ENCODE measurements at places on chromosomes 5 and 9.

DNA sequence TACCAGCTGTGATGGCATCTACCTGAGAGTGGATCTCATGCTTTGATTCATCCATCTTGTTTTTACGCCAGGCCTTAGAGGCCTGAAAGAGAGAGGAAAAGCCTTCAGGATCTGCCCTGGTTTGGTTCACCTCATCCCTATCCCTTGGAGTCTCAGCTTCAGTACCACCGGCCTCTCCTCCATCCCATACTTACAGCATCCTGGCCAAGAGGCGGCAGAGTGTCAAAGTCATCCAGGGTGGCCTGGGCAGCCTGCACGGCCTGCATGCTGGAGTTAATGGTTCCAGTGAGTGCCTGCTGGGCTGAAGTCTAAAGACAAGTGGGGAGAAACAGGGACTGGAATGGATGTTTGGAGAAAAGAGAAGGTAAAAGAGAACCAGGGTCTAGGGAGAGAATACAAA, 12.4 kb downstream of the TLN1 start:
- no peak for DNase-seq

- no peak for DNase-seq
These were observed 215.1 kb upstream of the TRIM32 start for GRCh38 chr9:116471944-116472506.

DNA sequence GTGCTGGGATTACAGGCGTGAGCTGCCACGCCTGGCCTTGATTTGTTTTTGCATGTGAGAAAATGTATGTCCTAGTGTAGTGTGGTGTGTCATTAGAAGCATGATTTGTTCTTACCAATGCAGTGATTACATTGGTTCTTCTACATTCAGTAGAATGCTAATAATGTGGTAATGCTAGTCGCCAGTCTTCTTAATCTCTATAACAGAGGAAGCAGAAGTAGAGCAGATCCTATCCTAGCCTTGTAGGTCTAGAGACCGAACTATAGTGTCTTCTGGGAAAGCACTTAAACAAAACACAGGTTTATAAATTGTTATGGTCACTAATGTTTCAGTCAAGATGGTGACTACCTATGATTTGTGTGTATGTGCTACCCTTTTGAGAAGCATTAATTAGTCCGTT, 197.5 kb upstream of the DMRT1 start:
- DNase-seq: no peak

GRCh38 chr5:137735555-137736284, at the start of gene KLHL3:
TSS of gene KLHL3 (minus strand) at chr5:137736089. CDS start at chr5:137735646, 443 bp downstream.
- DNase-seq: no peak

DNA sequence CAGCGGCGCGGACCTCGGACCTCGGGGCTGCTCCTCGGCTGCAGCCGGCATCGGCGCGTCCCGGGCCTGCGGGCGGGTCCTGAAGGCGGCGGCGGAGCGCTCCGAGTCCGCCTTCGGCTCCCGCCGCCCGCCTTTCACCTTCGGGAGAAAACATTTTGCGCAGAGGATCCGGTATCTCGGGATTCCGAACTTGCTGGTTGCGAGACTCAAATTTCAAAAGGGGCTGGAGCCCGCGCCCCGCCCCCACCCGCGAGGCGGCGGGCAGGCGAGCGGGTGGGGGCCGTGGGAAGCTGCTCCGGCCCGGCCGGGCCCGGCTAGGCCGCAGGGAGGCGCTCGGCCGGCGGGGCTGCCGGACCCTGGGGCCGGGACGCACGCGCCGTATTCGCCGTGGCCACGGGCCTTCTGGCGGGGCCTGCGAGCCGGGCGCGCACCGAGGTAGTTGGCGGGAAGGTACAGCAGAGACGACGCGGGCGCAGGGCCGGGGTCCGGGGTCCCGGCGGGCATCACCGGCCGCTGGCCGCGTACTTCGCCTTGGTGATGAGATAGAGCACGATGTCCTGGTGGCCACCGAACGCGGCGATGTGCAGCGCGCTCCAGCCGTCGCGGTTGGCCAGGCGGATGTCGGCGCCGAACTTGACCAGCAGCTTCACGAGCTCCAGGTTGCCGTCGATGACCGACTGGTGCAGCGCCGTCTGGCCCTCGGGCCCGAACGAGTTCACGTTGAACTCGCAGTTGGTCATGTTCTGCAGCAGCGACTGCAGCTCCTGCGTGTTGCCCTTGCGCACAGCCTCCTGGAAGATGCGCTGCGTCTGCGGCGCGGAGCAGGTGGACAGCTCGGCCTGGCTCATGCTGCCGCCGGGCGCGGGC, 757 bp downstream of the NRARP start:
- no peak for DNase-seq

GRCh38 chr5:116671211-116671736, 96.7 kb upstream of the SEMA6A start:
- no peak for DNase-seq

GRCh38 chr5:120735076-120735475, 271.0 kb downstream of the PRR16 start:
- DNase-seq: no peak

GRCh38 chr9:29144476-29144875, 1571.2 kb upstream of the C9orf72 start:
- DNase-seq: no peak

DNA sequence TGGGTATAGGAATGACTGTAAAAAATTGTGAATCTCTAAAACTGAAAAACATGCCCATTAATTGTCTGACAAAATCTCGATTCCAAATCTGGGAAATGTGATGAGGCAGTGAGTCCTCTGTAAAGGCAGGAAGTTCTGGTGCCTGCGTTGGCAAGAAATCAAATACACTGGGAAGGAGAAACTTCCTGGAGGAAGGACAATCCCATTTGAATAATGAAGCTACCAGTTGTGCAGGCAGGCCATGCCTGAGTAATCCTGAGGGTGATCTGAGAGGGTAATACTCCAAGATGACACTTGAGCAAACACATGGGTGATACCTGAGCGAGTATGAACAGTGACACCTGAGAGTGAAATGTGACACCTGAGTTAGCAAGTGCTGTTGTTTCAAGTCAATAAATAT, 49.7 kb downstream of the KIF24 start:
- DNase-seq: no peak

DNA sequence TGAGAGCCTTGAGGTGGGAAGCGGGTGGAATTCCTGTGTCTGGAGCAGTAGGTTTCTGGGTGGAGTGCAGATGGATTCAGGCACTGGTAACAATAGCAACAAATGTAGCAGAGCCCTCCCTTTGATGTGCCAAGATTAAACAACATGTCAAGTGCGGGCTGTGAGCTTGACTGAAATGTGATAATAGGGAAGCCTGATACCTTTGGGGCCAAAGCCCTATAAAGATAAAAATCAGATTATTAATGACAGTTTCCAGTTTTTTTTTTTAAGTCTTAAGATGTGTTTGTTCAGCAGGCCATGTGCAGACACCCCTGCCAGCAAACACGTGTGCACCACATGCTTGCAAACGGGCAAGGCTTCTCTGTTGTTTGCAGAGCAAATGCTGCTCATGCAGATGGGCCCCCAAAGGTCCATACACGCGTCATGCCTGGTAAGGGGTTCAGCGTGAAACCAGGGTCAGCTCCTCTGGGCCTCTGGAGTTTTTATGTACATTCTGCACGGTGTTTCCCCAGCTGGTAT, 193.2 kb downstream of the GADD45G start:
- DNase-seq: no peak

DNA sequence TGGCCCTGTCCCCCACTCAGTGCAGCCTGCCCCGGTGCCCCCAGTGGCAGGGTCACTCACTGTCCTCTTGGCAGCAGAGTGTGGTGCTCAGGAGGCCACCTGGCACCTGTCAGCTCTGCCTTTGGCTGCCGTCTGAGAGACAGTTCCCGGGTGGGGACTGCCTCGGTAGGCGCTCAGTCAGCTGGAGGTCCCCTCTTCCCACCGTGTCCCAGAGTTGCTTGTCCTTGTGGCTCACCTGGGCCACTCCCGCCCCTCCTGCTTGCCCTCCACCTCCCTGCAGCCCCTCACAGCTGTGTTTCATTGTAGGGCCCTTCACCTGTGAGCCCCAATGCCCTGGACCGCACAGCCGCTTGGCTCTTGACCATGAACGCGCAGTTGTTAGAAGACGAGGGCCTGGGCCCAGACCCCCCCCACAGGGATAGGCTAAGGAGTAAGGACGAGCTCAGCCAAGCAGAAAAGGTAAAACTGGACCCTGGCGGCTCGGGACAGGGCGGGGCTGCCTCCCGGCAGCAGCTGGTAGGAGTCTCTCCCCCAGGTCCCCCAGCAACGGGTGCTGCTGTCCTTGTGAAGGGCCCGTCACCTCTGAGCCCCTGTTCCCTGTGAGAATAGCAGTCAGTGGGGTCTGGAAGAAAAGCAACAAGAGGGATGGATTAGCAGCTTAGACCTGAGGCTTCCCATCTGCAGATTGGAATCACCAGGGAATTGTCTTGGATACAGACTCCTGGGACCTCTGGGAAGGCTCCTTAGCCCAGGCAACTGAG, 122.7 kb downstream of the DAB2IP start:
- DNase-seq: no peak
